ENCODE measurements at places on chromosomes 5 and 9.

DNA sequence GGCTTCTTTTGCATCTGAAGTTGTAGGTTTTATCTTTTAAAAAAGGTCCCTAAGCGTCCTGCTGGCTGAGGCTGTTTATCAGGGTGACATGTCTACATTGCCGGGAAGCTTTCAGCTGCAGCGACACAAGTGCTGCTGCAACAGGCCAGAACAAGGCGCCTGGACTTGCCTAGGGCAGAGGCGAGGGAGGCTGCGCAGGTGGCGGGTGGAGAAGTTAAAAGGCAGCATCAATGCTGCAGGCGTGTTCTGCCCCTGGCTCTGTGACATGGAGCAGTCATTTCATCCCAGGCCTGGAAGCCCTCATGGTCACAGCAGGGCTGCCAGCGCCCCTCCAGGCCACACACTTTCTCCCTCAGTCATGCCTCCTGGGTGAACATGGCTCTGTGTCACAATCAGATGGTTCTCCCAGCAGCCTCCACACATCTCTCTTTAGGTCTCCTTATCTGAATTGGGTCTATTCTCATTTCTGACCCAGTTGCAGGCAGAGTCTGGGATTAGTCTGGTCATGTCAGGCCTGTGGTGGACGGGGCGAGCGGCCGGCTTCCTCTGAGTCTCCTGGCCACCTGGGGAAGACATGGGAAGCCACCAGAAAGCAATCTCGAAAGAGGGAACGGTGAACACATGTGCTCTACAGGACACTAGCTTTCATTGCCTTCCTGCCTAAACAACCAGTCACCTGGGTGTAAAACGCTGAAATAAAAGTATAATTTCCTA, 41.3 kb downstream of the IRX2 start:
- DNase-seq: no peak

DNA sequence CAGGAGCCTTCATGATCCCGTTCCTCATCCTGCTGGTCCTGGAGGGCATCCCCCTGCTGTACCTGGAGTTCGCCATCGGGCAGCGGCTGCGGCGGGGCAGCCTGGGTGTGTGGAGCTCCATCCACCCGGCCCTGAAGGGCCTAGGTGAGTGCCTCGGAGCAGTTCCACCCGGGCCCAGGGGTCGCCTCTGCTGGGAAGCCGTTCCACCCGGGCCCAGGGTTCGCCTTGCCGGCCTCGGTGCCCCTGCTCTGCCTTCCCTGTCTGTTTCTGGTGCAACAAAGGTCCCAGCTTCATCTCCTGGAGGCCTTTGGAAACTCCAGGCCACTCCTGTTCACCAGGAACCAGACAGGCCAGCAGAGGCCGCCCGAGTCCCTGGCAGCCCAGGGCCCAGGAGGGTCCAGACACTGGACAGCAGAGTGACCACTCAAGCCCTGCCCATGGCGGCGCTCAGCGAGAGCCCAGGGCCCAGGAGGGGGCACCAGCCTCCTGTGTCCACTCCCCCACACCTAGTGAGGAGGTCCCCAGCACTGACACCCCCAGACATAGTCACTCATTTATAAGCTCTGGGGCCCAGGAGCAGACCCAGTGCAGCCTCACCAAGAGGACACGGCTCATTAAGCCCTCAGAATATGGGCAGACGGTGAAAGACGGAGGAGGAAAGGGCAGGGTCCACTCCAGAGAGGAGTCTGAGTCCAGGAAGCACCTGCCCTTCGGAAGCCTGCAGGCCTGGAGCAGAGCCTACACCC, 7.5 kb downstream of the SLC6A19 start:
- peak; percentile 32 for DNase-seq

DNA sequence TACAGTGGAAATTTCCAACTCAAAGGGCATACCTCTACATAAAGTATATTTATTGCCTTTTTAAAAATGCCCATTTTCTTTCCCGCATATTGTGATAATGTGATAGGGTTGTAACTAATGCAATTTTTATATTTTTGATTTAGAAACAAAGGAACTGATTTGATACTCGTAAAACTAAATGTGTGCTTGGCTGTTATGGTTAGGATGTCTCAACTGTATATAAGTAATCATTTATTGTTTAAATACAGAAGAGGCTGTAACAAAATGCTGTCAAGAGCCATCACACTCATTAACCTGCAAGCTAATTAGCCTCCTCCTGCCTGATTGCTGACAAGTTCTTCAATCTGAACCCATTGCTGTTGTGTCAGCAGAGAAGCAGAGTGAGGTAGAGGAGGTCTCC, 149.2 kb downstream of the PBX3 start:
- DNase-seq: peak; percentile 16

DNA sequence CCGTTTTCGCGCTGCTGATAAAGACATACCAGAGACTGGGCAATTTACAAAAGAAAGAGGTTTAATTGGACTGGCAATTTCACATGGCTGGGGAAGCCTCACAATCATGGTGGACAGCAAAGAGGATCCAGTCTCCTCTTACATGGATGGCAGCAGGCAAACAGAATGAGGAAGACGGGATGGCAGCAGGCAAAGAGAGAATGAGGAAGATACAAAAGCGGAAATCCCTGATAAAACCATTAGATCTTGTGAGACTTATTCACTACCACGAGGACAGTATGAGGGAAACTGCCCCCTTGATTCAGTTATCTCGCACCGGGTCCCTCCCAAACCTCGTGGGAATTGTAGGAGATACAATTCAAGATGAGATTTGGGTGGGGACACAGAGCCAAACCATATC, 95.0 kb downstream of the OSTF1 start:
- no peak for DNase-seq

GRCh38 chr5:6080930-6081726, 297.2 kb downstream of the MED10 start:
- DNase-seq: no peak

GRCh38 chr5:79224286-79224984, 11.5 kb upstream of the JMY start:
- DNase-seq: no peak

DNA sequence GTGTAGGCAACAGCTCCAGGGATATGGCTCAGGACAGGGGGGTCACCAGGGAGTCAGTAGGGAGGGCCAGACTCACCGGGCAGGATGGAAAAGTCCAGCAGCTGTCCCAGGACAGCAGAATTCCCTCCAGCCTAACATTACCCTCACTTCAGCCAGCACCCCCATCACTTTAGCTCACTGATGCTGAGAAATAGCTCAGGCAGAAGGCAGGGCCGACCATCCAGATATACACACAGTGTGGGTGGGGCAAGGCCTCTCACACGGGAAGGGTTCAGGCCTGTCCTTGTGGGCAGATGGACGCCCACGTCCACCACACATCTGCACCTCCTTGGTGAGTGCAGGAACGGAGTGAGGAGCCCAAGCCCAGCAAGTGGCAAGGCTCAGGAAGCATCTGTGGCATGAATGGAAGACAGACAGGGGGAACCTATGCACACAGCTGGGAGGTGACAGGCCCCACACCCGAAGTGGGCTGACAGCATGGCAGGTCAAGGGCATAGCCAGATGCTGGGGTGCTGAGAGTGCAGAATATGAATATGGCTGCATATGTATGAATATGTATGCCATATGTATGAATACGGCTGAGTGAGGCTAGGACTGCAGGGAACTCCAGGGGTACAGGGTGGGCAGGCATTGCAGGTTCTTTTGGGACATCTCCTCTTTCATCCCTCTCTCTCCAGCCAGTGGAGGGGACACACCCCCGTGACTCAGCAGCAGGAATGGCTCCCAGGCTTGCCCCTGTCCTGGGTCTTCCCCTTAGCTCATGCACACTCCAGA, 17.0 kb downstream of the BICD2 start:
- DNase-seq: no peak

DNA sequence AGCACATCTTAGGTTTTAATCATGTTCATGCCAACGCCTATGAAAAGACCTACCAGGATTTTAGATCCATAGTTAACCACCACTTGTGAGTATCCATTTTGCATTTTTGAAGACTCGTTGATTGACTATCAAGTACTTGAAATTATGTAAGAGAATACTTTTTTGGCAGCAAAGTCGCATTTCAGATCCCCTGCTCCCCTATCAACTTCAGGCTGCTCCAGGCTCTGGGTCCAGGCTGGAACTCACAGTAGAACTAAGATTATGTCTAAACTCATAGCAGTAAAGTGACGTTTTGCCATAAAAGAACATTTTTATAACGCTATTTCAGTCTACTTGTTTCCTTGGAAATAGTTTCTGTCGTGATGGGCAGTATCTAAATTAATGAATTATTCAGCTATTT, 267.7 kb downstream of the FANCC start:
- DNase-seq: no peak

DNA sequence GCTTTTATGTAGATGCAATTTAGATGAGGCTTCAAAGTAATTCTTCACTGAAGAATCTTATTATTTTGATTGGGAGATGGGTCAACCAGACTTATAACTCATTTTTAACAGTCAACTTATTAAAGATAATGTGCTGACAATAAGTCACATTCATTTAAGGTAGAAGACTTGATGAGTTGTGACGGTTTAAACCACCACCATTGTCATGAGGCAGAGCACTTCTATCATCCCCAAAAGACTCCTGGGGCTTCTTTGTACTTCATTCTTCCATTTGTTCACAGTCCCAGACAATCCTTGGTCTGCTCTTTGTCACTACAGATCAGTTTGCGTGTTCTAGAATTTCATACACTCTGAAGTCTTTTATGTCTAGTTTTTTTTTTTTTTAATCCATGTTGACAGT, 346.1 kb downstream of the RASEF start:
- DNase-seq: no peak

- no peak for DNase-seq
Observed at GRCh38 chr5:58925627-58926540, 343.0 kb downstream of the RAB3C start.

GRCh38 chr5:90618071-90618470, 59.5 kb downstream of the ADGRV1 start:
- DNase-seq: no peak

DNA sequence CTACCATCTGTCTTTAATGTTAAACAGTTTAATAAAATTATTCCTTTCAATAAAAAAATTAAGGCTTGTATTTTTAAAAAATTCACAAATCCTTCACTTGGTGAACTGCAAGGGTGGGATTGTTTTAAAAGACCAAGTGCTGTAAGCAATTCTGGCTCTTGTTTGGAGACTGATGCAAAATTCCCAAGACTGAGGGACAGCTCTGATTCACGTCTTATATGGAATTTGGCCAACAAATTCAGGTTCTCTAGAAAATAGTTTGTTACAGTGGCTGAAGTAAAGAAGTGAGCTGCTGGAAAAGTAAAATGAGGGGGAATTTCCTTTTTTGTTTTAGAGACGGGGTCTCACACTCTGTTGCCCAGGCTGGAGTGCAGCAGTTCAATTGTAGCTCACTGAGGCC, 58.3 kb downstream of the PRELID2 start:
- DNase-seq: no peak

GRCh38 chr5:57976506-57976905, 483.4 kb downstream of the PLK2 start:
- DNase-seq: no peak

DNA sequence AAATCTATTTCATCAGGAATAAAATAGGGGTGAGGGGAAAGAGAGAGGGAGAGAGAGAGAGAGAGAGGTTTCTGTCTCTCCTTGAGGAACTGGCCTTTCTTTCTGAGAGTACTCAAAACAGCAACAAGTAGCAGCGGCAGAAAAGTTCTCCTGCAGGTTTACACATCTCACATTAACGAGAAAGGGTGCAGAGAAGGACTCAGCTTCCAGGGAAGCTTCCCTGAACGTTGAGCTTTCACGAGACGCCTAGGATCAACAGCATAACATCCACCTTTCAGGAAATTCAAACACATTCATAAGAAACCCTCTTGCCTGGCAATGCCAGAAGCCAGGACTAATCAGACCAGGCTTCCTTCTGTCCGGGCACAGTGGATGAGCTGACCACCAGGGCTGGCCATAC, 162.9 kb downstream of the ZDHHC21 start:
- DNase-seq: no peak

GRCh38 chr5:38601133-38601862, 44.9 kb upstream of the LIFR start:
- no peak for DNase-seq

DNA sequence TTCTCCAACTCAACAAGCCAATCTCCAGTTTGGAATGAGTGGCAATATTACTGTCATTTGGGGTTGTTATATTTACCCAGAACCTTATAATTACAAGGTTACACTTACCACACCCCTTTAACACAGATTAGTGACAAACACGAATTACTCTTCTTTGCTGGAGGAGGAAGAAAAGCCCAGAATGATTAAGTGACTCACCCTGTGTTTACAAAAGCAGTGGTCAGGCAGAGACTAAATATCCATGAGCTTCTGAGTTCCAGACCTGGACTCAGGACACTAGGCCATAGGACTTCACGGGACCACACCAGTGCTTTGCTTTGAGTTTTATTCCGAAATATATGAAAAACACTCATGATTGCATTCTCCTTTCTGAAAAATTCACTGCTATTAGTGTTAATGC, 370.8 kb downstream of the TLE1 start:
- no peak for DNase-seq

DNA sequence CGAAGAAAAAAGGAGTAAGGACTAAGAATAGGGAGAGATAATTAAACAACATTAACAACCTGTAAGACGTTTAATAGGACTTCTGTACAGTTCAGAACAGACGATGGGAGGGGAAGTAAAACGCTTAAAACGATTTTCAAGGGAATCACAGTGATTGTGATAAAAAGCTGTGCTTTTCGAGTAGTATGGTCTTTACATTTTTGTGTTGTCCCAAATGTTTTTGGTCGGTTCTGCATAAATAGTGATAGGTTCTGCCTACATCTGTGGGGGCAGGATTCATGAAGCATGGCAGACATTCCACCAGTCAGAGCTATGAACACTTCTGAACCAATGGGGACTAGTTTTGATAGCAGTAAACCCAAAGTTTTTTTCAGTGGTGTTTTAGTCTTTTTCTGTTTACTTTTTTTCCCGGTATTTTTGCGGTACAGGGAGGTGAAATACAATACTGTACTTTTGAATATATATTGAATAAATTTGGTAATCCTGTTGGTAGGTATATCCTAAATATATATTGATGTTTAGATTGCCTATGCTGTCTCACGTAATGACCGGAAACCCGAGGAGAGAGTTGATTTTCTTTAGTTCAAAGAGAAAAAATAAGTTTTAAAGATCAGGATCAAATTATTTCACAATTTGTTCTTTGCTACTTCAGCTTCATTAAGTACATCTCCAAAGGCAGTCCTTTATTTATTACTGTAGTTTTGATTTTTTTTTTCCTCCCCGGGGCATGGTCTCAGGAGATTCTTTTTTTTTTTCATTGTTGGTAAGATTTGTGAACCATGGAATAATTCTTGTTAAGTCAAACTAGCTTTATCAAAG, 1.3 kb downstream of the ERBIN start:
- DNase-seq: no peak

- no peak for DNase-seq
Observed at GRCh38 chr5:156396830-156397081, 69.8 kb downstream of the SGCD start.

DNA sequence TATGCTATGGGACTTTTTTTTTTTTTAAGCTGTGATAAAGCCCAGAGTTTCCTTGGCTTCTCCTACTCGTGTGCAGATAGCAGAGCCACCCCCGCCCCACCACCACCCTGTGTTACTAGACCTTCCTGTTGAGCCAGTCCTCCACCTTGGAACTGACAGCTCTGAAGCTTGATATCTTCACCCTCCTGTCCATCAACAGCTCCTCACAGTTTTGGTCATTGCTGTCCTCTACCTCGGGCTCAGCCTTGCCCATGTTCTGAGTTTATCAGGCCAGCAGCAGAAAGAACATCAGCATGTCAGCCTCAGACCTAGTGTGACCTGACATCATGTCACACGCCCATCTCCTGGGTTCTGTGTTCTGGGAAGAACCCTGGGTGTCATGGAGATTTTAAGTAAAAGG, 167.1 kb upstream of the RAI14 start:
- DNase-seq: no peak

Data from NCI-H774 (cell line).